ENCODE measurements at places on chromosomes 1 and 21.

GRCh38 chr1:94827434-94827833 lies 7.3 kb downstream of the SLC44A3 start:
- DNase-seq, result no peak

- no peak for DNase-seq
Observed at GRCh38 chr21:45632160-45632559, 11.4 kb upstream of the PCBP3 start.

DNA sequence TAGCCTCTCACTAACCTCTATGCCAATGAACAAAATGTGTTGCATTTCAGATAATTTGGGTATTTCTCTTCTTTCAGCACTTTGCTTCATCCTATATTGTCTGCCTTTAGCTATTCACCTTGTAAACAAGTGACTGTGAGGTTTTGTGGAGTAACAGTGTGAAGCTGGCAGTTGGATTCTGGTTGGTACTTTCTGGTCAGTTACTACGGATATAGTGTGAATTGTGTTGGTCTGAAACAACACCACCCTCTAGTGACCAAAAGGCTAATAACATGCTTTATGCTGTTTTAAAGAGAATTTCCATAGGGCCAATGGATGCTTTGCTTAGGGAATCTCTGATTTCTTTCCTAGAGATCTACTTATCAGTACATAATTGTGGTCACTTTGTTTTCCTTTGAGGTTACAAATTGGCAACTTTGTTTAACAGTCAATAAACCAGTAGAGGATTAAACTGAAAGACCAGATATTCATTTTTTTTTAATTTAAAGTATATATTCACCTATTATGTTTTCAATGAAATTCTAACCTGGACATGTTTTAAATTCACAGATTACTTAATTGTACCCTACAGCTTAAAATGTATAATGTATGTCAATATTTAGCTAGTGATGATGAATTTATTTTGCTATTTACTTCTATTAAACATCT lies 2.5 kb upstream of the PTGER3 start:
- DNase-seq, result peak; percentile 58

GRCh38 chr1:180544050-180544449 lies 14.7 kb upstream of the OVAAL start:
- DNase-seq, result no peak

- peak; percentile 33 for DNase-seq
Observed at GRCh38 chr21:37257511-37257966, 9.6 kb downstream of the VPS26C start.

- DNase-seq, result no peak
Observed at GRCh38 chr21:36518883-36519492, 39.1 kb upstream of the CLDN14 start.

DNA sequence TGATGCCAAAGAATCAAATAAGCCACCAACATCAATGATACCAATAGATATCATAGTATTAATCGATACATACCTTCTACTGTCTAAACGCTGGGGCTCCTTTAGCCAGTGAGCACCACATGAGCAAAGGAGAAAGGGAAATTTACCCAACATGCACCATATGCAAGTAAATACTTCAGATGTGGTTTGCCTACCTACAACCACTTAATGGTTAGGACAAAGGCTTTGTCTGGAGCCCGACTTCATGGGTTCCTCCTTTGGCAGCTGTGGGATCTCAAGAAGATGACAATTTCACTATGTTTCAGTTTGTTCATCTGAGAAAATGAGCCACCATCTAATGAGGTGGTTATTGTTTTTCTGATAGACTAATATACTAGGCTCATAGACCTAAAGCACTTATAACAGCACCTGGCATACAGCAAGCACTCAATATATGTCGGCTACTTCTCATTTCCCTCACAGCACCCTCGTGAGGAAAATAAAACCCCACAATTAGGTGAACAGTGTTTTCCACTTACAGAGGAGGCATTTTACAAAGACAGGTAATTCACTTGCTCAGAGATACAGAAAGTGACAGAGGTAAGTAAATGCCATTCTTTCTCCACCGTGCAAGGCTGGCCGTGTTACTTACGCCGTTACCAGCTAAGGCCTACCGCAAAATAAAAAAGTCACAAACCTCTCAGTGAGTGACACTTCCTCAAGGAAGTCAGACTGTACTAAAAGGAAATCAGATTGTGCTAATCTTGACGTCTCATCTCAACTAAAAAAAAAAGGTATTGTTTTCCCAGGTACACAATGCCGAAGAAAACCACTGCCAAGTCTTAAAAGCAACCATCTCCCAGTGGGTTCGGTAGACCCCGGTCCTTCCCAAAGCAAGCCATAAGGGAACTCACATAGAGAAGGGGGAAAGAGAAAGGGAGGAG lies 1.6 kb downstream of the TTC13 start:
- DNase-seq, result peak; percentile 68

DNA sequence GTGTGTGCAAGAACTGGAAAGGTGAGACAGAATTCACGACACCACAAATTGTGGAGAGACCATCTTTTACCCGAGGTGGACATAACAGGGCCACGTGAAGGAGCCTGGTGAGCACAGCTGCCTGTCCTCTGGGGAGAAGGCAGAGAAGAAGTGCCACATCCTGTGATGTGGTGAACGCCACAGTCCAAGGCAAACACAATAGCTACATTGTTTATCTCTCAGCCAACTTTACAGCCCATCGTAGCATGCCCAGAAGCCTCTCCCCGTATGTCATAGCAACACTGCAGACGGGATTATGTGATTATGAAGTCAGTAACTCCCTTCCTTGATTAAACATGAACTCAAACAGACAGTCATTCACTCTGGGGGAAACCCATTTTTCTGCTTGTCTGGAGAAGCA lies 612.2 kb downstream of the SMYD3 start:
- DNase-seq, result no peak
